Gastroesophageal sphincter (tissue), 4 donors: ENCODE measurements at places on chromosomes 6 and 20.

GRCh38 chr20:15918631-15919030, 654.6 kb downstream of the KIF16B start:
- ATAC-seq, result no peak

GRCh38 chr6:13831615-13832014, 17.3 kb upstream of the MCUR1 start:
- no peak for ATAC-seq

GRCh38 chr6:55664591-55665587, 85.9 kb upstream of the HMGCLL1 start:
- no peak for ATAC-seq

GRCh38 chr6:76792394-76792793, 670.9 kb downstream of the HTR1B start:
- ATAC-seq, result no peak

GRCh38 chr6:116176596-116176995, 50.7 kb upstream of the COL10A1 start:
- ATAC-seq, result no peak
